CD4-positive, CD25-positive, alpha-beta regulatory T cell (primary cell): ENCODE measurements at places on chromosomes 16 and 17. TPM values are rescaled to one million over a fixed set of nuclear protein-coding genes. Genes with fewer than 3 reads are reported as not detected.

ASIC2 gene
- polyA plus RNA-seq: not detected

FOXJ1 gene
- not detected for polyA plus RNA-seq

SNRNP25 gene
- 29.1 TPM for polyA plus RNA-seq

PIK3R6 gene
- not detected for polyA plus RNA-seq

EPX gene
- not detected for polyA plus RNA-seq

HOXB1 gene
- not detected for polyA plus RNA-seq

MAF gene
- 1.9 TPM for polyA plus RNA-seq
